ENCODE measurements at places on chromosomes 7 and 10. TPM values are rescaled to one million over a fixed set of nuclear protein-coding genes. Genes with fewer than 3 reads are reported as not detected.
A peak's percentile ranks its signal among the peaks of the same experiment; 100 is the strongest.

- DNase-seq: no peak
Measured at GRCh38 chr10:5525561-5526341, 990 bp downstream of the CALML3 start.

The FAM200A gene
- polyA plus RNA-seq: 1.7 TPM

- no peak for DNase-seq
Measured at GRCh38 chr7:30178748-30179436, 44.1 kb downstream of the MTURN start.

GRCh38 chr7:118109607-118110006 lies 74.4 kb upstream of the LSM8 start:
- DNase-seq: no peak

The PAX4 gene
- not detected for polyA plus RNA-seq

The CDK14 gene
- polyA plus RNA-seq: 5.2 TPM

DNA sequence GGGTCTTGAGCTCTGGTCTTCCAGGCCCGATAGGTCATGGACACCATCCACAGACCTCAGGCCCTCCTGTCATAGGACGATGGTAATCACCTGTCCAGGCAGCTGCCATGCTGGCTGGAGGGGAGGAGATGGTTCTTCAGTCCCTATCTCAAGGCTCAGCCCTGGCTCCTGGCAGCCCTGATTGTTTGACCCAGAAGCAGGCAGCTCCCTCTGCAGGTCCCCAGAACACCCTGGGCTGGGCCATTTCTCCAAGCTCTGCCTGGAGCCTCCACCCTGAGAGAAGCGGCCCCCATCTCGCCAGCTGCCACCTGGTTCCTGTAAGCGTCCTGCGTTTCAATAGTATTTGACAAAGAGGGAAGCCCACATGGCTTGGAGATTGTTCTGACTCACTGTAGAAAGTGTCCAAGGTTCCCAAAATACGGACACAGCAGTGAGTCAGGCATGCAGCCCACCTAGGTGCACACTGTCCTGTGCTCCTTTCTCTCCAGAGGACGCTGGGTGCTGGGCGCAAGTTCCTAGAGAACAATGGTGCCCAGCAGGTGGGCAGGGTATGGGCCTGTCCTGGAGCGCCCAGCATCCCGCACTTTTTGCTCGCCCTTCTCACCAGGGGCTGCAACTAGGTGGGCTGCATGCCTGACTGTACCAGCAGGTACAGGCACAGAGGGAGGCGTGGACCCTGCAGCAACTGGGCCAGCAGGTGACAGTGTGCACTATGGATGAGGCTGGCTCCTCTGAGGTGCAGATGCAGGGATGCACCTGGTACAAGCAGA lies 72.4 kb upstream of the EBF3 start:
- DNase-seq: no peak

- no peak for DNase-seq
Measured at GRCh38 chr7:4713183-4713784, 31.2 kb downstream of the FOXK1 start.

- no peak for DNase-seq
Measured at GRCh38 chr7:95398155-95398940, 2.2 kb upstream of the PON3 start.

The SLC29A4 gene
- 10.8 TPM for polyA plus RNA-seq

The CDHR1 gene
- polyA plus RNA-seq: 0.13 TPM

The ZNF488 gene
- 0.14 TPM for polyA plus RNA-seq

The BTBD16 gene
- polyA plus RNA-seq: 0.04 TPM

DNA sequence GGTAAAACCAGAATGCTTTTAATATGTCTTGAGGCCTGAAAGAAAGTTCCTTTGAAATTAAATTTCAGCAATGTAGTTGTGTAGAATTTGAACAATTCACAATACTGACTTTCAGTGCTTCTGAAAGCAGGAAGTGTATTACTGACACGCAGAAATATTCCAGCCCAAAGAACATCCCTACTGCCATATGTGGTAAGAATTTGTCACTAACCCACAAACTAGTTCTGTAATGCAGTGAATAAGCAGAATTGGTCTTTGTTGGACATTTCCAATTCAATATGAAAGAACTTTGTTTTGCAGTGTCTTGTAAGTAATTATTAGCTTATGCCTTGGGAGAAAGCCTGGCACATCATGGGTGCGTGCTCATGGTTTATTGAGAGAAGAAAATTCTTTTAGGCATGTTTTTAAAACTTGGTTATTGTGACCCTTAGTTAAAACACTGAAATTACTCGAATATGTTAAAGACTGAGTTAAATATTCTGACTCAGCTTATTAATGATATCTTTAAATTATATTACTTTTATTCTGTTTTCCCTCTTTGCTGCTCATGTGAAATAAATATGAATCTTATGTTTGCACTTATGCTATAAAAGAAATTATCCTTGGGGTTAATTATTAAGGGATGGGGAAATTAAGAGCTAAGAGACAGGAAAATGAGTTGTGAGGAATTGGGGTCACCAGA lies 33.4 kb downstream of the PTPN12 start:
- DNase-seq: peak; percentile 48

The CLCN1 gene
- polyA plus RNA-seq: not detected

DNA sequence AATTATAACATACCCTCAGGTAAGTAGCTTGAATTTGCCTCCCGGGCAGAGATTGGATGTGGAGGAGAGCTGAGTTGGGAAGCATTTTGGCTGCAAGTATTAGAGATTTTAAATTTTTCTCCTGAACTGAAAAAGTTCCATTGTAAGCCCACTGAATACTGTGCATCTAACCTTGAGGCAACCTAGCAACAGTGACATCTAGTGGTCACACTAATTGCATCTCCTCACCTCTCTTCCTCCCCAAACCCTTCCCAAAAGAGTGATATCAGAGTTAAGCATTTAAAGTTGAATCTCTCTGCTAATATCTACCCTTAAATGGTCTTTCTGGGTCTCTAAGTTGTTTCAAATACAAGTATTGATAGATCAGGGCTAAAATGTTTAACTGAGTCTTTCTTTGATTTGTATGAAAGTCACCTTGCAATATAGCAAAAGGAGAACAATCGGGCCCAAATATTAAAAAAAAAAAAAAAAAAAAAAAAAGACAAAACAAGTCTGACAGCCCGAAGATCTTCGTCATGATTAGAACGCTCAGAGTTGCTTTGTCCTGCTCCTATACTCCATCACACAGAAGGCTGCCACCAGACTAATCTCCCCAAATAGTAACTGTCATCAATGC lies 40.4 kb upstream of the DLX5 start:
- peak; percentile 54 for DNase-seq

The UCN3 gene
- polyA plus RNA-seq: not detected

GRCh38 chr7:64877714-64878610 lies 25.1 kb upstream of the ZNF273 start:
- no peak for DNase-seq

- DNase-seq: no peak
Measured at GRCh38 chr10:110530131-110530831, 32.6 kb downstream of the DUSP5 start.

GRCh38 chr7:11343818-11344413 lies 370.2 kb downstream of the PHF14 start:
- DNase-seq: peak; percentile 60

DNA sequence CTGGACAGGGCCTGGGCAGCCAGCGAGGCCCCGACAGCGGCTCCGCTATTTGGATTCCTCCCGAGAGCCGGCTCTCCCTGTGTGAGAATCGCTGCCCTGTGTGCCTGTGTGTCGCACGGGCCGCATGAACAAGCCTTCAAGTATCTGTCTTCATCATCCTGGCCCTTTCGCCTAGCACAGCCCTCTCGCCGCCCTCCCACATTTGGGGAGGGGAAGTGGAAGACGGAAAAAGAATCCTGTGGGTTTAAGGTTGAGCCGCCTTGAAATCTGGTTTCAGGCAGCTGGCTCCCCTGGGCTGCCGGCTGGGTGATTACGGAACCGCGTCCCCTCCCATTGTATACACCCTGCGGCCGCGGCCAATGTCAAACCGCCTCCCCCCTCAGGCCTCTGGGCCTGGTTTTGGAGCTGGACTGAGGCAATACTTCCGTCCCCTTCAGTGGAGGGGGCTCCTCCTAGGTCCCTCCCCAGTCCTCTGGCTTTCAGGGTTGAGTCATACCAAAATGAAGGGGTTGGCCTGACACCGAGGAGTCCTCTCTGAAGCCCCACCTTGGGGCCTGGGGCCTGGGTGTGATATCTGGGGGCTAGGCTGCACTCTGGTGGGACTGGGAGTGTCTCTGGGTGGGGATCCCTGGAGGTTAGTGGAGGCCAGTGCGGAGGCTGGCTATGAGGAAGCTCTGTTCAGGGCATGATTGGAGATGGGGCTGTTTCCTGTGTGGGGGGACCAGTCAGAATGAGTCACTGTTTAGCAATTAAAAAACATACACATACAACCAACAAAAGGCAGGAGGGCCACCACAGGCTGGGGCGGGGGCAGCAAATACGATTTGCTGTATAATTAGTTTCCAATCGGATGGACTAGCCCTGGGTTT lies 1.7 kb downstream of the TRIM8 start:
- peak; percentile 92 for DNase-seq

GRCh38 chr7:6200971-6201370 lies 71.5 kb downstream of the CYTH3 start:
- DNase-seq: no peak

- no peak for DNase-seq
Measured at GRCh38 chr10:110355922-110356627, 51.4 kb upstream of the SMNDC1 start.

- peak; percentile 99 for DNase-seq
Measured at GRCh38 chr10:63707254-63707910, 186.2 kb downstream of the REEP3 start.

The UBTD1 gene
- polyA plus RNA-seq: 89.3 TPM

DNA sequence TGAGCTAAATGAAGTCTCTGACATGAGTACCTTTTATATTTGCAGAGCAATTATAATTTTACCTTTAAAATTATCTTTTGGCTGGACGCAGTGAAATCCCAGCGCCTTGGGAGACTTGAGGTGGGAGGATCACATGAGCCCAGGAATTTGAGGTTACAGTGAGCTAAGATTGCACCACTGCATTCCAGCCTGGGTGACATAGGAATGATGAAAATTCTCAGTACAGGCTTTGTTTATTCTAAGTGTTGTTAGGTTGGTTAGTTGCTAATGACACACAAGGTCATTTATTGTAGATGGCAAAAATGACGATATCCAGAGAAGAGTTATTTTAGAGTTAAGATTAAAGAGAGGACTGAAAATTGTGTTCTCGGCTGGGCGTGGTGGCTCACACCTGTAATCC lies 87.6 kb downstream of the XRCC2 start:
- no peak for DNase-seq

- DNase-seq: no peak
Measured at GRCh38 chr7:25597946-25598345, 369.7 kb upstream of the NPVF start.

The ARF5 gene
- 428 TPM for polyA plus RNA-seq

DNA sequence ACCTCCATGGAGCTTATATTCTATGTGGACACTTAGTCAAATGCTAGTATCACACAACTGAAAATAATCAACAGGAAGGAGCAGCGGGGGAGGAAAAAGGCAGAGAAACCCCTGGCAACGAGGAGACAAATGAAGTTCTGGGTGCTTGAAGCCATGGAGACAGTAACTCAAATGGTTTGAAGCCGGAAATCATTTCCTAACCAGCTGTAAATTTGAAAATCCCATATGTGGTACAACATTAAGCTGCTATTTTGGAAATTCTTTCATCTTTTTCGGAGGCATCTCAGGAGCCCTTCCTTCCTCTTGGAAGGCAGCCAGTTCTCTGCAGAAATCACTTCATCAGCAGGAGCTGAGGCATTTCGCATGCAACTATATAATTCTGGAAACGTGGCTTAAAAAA lies 91.4 kb downstream of the PPP1R3C start:
- no peak for DNase-seq

The SOSTDC1 gene
- not detected for polyA plus RNA-seq

DNA sequence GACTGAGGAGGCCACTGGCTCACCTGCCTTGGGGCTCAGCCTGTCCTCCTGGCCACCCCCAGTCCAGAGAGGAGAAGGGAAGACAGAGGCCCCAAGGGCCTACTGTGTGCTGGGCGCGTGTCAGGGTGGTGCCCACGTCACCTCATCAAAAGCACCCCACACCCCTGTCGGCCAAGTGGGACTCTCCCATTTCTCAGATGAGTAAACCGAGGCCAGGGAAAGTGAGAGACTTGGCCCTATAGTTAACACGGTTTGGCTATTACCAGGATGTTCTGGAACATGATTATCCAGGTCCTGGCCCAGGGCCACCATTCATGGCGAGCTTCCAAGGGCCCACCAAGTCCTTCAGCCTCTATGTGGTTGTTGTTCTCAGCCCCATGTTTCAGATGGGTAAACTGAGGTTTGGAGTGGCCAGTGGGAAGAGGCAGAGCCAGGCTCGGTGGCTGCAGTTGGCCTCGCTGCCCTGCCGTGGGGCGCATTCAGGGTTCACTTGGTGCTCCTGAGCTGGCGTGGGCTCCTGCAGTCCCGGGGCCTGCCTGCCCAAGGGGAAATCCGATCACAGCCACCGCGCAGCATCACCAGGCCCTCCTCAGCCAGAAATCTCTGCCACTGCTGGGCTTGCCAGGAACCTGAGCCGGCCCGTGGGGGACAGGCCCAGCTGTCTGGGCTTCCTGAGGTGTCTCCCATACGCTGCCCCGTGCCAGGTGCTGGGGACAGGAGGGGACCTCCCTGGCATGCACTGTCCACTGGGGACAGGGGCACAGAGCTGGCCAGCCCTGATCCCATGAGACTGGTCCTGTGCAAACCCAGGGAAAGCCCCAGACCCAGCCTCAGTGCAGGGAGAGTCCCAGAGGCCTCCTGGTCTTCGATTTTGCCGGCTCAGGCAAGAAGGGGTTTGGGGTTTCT lies 117.7 kb upstream of the TNRC18 start:
- DNase-seq: no peak

The ACTR3C gene
- 0.33 TPM for polyA plus RNA-seq

GRCh38 chr10:113480851-113481502 lies 71.9 kb upstream of the HABP2 start:
- DNase-seq: no peak

DNA sequence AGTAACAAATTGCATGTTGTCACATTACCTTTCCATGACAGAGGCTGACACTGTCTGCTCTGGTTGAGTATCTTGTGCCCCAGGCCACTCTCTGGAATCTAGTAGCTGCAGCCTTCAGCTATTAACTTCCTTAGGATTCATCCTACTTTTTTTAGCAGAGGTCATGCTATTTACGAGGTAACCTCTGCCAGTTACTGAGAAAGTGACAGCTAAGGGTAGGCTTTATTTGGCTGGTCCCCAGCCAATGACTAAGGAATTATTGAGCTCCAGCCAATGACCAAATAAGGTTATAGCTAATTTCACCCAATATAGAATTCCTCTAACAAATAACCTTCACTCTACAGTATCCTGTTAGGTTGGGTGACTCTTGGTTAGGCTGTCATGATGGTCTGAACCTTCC lies 1361.7 kb downstream of the XPNPEP1 start:
- no peak for DNase-seq

The UPK3B gene
- 0.19 TPM for polyA plus RNA-seq

The RPEL1 gene
- 0.11 TPM for polyA plus RNA-seq

DNA sequence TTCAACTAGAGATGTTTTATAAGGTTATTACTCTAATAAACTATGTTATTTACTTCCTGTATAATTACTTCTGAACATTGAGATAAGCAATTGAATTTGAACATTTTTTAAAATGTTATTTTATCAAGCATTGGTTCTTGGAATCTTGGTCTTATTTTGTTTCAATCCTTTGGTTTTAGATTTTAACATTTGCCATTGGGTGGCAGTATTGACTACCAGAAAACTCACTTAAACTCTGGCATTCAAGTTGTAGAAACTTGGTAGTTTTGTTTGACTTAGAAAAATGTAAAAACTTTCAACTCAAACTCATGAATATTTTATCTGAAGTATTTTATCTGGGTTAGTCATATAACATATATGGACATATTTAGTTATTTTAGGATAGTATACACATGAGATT lies 48.1 kb downstream of the ATRNL1 start:
- peak; percentile 13 for DNase-seq

Measured in endothelial cell of umbilical vein (primary cell).